CD4-positive, alpha-beta T cell treated with Interleukin-4 for 1 hour (primary cell): ENCODE measurements at places on chromosomes 5 and 9.

DNA sequence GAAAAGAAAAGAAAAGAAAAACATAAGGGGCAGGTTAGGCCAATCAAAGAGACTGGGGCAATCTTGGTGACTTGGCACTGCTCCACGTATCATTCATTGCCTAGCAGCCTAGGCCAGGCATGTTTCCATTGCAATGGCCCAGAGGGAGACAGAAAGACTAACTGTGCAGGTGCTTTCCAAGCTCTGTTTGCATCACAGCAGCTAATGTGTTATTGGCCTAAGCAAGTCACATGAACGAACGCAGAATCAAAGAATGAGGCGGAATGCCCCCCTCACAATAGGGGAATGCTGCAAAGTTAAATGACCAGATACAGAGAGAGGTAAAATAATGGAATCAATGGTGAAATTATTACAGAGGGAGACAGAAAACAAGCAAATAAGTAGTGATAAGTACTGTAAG lies 11.1 kb upstream of the VPS13A start:
- DNase-seq = no peak

GRCh38 chr9:129166623-129167557 lies 11.2 kb downstream of the IER5L start:
- peak; percentile 27 for DNase-seq

DNA sequence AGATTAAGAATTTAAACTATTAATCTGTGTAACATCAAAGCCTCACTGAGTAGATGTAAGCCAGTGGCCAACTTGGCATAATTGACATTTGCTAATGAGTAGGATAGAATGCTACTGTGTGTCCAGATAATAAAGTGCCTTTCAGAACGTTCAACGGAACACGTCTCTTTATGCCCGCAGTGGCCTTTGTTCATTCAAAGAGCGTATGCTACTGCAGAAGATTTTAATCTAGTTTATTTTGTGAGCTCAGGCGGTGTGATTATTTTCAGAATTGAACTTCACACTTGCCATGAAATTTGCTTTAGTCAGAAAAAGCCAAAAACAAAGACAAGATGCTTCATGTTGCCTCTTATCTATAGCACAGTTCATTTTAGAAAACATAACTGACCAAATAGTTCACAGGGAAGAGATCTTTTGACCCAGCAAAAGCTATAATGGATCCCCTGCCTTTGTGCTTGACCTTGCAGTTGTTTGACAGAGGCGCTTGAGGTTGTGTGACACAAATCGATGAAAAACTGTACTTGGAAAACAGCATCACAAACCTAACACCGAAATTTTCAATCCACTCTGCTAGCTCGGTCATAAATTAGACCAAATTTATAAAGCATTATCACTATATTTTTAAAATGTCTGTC lies 530.9 kb upstream of the TYRP1 start:
- no peak for DNase-seq

- no peak for DNase-seq
These were observed 23.5 kb upstream of the HAND1 start for GRCh38 chr5:154501566-154501965.

GRCh38 chr9:33270146-33270545 lies 5.3 kb downstream of the CHMP5 start:
- no peak for DNase-seq

DNA sequence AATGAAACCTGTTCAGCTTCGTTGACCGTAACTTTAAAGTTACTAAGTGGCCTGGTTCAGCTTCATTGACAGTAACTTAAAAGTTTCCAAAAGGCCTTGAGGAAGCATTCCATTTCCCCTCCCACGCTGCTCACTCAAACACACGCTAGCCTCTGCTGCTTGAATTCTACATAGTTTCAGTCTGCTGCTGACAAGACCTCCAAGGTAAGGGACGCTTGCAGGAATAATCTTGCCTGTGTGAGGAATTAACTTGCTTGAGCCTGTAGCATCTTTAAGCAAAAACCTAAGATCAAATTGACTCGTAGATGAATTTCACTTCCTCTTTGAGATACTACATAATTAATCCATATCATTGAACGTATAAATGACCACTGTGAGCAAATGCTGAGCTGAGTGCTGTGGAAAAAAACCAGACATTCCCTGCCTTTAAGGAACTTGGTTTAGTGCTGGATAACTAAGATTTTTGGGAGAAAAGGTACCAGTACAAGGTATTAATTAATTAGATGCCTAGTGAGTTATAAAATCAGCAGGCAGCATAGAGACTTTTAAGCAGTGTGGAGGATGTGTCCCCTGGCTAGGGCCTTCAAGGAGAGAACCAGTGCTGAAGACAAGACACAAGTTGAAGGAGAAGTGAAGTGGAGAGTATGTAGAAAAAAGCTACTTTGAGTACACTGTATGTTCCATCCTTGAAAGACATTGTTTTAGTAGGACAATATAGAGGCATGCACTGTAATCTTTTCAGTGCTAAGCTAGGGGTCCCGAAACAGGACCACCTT lies 39.2 kb downstream of the GRAMD2B start:
- no peak for DNase-seq

DNA sequence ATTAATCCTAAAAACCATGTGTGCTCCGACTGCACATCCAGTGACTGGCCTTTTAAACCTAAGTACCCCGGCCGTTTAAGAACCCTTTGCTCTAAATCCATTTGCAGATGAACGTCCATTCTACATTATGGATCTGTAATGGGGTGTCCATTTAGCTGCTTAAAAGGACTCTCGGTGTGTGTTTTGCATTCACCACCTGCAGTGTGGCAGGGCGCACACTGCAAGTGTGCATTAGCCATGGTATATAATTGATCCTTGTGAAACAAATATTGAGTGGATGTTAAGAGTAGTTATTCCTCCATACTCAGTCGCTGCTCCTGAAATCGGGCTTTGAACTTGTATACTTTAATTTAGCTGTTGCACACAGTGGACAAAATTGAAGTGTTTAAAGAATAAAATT lies 190.1 kb upstream of the WWC1 start:
- DNase-seq = no peak

DNA sequence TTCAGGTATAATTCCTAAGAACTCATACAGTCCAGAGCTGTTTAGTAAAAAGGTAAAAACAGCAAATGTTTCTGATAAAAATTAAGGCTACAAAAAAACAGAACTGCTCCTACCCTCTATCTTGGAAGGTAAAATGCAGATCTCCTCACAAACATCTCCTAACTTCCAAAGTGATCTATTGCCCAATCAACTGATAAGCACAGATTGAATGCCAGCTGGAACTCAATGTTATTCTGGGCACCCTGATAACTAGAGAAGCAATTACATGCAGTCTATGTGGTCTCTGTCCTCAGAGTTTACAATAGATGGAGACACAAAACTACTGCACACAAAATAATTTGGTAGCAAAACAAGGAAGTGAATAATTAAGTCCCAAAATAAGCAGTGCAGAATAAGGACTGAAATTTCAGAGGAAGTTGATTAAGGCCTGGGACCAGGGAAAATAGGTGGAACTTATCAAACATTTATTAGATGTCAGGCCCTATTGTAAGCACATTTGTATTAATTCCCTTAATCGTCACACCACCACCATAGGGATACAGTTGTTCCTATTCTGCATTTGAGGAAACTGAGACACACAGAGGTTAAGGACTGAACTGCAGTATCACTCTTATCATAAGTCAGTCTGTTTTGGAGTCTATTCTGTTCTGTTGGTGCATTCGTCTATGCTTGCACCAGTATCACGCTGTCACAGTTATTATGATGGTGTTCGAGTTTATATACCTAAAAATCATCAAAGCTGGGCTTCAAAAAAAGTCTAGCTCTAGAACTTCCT lies 102.2 kb upstream of the TARS1 start:
- DNase-seq = no peak

- no peak for DNase-seq
These were observed 46.1 kb upstream of the RNU6ATAC start for GRCh38 chr9:134210511-134210907.

DNA sequence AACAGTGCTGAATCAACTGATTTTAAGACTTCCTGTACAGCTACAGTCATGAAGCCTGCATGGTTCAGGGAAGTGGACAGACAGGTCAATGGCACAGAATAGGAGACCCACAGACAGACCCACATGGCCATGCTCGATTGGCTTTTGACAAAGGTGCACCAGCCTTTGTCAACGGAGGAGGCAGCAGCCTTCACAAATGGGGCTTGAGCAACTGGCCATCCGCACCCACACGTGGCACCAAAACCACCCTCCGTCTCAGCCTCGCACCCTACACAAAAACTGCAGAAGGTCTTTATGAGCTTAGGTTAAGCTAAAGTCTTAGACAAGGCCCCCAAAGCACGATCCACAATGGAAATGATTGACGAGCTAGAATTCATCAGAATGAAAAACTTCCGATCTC lies 59.5 kb upstream of the UBAC1 start:
- DNase-seq = no peak

DNA sequence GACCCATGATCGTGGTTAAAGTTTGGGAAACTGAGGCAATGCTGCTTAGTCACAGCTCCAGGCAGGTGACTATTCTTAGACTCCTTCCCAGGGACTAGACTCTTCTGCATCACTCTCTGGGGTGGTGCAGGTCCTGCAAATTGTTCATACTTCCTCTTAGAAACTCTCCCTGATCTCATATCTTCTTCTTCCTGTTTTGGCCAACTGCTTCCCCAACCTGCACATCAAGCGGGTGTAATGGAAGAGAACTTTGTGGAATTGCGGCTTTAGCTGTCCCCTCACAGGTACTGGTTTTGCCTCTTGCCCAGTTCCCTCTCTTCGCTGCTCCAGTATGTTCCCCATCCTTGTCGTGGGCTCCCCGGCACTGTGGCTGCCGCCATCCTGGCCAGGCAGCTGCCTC lies 111.5 kb upstream of the CTSL start:
- peak; percentile 18 for DNase-seq

DNA sequence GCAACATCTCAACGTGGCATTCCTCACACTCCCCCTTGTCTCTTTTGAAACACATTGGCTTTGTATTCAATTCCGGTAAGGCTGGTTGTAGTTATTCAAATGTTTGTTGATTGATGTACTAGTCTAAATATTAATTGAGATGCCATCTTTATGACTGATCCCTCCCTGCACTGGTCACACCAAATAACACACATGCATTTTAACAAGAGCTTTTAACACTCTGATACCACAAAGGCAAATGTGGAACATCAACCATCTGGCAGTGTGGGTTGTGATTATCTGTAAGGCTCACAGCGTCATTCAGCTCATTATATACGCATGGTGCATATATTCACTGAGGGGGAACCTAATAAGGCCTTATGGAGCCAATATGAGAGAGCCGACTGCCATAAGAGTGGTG lies 305.0 kb downstream of the TENT4A start:
- no peak for DNase-seq

- DNase-seq = no peak
These were observed 35.0 kb downstream of the TGFBR1 start for GRCh38 chr9:99139868-99140267.

- DNase-seq = no peak
These were observed 78.1 kb upstream of the PITX1 start for GRCh38 chr5:135112008-135112725.

- no peak for DNase-seq
These were observed 114.7 kb upstream of the TXNDC8 start for GRCh38 chr9:110452227-110452801.

GRCh38 chr5:93359296-93359959 lies 221.6 kb downstream of the NR2F1-AS1 start:
- no peak for DNase-seq

DNA sequence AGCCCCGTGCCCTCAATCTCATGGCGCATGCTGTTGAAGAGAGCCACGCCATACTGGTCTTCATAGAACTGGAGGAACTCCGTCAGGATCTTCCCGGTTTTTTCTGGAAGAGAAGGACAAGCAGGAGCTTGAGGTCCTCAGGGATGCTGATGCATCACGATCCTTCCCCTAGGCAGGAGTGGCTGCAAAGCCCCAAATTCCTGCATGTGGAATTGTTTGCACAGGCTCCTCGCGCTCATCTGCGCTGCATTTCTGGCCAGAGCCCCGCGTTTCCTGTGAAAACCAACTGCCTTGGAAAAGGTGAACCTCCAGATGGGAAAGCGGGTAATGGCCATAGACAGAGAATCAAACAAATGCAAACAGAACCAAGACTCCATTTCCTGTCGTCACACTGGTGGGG lies 80.4 kb downstream of the LRSAM1 start:
- DNase-seq = no peak

- DNase-seq = no peak
These were observed 29.5 kb upstream of the TGFBR1 start for GRCh38 chr9:99075246-99075912.

DNA sequence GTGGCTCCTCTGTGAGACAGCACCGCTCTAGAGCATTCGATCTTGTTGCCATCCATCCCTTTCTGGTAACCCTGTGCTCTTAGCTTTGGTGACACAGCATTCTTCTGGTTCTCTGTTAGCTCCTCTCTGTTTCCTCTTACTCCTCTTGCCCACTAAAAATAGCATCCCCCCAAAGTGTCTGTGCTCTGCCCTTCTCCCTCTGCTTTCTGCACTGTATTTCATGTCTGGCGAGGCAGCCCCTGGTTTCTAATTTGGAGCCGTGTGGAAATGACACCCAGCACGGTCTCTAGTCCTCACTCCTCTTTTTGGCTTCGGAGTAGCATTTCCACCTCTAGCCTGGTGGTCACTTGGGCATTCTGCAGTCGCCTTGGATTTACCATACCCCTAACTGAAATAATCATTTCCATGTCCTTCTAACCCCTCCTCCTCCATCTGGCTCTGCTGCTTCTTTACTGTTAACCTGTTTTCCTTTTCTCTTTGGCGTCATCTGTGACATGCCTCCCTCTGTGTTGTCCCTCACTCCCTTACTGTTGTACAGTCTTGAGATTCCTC lies 23.8 kb downstream of the NPR3 start:
- DNase-seq = no peak

GRCh38 chr5:76299592-76299991 lies 103.5 kb upstream of the IQGAP2 start:
- DNase-seq = no peak
